Body of pancreas (tissue), 4 donors: ENCODE measurements at places on chromosomes 7 and 10. TPM values are rescaled to one million over a fixed set of nuclear protein-coding genes. Genes with fewer than 3 reads are reported as not detected.

DNA sequence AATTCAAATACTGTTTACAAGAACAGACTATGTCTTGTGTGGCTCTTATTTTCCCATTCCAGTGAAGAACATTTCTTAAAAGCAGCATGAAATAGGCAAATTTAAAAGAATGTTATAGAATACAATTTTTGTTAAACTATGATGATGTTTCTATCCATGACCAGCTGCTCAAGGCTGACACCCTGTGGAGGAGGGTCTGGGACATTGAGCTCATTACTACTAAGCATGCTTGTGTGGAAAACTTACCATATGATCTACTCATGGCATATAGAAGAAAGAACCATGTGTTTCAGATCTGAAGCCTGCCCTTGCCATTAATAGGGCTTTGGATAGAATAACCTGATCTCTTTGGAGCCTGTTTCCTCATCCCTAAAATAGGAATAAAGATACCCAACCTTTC is 125.0 kb downstream of the FOXP2 start:
- DNase-seq: peak; percentile 14

DNA sequence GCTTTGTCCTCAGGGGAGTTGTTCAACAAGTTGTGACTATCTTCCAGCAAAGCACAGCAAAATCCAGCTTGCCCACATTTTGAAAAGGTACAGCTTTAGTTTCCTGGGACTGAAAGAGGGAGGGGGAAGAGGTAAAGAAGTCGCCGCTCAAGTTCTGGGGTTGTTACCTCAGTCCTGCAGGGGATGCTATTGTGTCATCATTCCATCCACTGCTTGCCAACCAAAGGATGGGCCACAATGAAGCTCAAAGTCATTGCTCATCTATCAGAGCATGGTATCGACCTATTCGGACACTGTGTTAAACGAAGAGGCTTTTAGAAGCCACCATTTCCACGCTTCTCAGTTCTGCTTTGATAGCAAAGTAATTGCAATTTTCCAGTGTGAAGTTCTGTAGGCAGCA is 34.3 kb downstream of the NPY start:
- DNase-seq: no peak

Gene OR2A5
- total RNA-seq: not detected

Gene CCDC172
- not detected for total RNA-seq

DNA sequence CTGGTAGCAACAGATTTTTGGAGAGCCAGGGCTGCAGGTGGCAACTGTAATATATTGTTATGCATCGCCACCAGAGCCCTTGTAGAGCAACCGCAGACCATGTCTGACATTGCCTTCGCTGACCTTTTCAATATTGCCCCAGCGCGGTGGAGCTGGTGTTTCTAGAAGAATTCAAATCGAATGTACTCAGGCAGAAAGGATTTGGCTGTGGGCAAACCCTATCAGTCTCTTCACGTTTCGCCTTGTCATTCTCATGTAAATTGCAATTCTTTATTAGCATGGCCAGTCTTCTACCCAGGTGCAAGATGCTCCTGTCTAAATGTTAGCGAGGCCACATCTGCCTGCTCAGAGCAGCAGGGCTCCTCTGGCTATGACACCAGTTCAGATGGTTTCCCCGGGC is 490.2 kb upstream of the AUTS2 start:
- DNase-seq: no peak

Gene FRMD4A
- total RNA-seq: 18.9 TPM

GRCh38 chr10:8058274-8059111 is 4.0 kb downstream of the GATA3 start:
- DNase-seq: no peak

GRCh38 chr7:149704507-149704906 is 68.9 kb downstream of the ZNF467 start:
- no peak for DNase-seq

Gene XPNPEP1
- total RNA-seq: 104 TPM

DNA sequence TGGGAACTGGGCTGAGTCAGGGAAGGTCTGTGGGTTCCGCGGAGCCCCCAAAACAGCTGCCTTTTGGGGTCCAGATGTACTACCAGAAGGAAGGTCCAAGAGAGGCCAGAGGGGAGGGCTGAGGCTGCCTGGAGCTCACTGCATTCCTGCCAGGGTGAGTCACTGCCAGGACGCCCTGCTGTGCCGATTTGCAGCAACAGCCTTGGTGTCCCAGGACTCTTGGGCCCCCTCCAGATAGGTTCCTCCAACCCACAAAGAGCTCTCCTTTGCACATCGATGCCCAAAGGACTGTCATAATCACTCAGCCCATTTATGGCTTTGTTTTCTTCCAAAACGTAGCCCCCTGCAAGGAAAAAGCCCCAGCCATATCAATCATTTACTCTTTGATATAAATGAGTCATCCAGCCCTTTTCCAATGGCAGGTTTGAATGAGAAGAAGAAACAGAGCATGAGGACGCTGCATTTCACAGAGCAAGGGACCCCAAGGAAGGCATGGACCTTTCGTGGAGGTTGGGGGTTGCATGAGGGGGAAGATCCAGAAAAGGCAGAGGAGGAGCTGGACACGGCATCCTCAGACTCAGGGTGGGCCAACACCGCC is 32.2 kb upstream of the COL13A1 start:
- peak; percentile 70 for DNase-seq

DNA sequence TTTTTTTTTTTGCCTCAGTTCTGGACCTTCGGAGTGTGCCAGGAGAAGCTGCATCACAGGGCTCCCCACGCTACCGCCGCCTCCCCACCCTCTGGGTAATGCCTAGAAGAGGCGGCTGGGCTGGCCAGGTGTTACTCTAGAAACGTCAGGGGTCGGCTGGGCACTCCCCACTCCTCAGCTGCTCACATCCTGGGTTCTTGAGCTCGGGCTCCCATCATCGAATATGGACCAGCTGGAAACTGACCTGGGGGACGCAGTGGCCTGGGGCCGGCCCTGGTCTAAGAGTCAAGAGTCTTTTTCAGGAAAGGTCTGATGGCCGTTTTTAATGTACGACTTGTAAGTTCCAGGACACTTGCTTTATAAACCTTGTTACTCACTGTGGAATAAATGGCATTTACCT is 326.5 kb downstream of the WDR37 start:
- DNase-seq: no peak

Gene MPP7
- 5.9 TPM for total RNA-seq
